ENCODE measurements at places on chromosomes 2 and 18. TPM values are rescaled to one million over a fixed set of nuclear protein-coding genes. Genes with fewer than 3 reads are reported as not detected.

- DNase-seq = no peak
These were observed 124.0 kb downstream of the TMEM200C start for GRCh38 chr18:5771343-5771742.

- peak; percentile 54 for DNase-seq
These were observed 528 bp upstream of the PCGF1 start for GRCh38 chr2:74507926-74508520.

DNA sequence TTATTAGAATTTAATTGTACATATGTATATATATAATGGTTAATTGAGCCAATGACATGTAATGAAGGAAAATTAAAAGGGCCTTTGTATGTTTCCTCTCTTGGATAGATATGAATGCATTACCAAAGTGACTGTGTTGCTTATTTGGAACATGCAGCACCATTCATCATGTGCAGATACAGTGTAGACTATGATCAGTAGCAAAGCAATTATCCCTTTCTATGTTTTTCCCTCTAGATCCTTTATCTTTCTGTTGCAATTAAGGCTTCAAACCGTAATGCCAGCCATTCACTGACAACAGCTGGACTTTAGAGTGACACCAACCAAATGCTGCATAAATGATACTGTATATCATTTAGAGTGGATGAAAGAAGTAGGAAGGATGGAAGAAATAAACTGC is 565.2 kb downstream of the NRXN1 start:
- DNase-seq = no peak

DNA sequence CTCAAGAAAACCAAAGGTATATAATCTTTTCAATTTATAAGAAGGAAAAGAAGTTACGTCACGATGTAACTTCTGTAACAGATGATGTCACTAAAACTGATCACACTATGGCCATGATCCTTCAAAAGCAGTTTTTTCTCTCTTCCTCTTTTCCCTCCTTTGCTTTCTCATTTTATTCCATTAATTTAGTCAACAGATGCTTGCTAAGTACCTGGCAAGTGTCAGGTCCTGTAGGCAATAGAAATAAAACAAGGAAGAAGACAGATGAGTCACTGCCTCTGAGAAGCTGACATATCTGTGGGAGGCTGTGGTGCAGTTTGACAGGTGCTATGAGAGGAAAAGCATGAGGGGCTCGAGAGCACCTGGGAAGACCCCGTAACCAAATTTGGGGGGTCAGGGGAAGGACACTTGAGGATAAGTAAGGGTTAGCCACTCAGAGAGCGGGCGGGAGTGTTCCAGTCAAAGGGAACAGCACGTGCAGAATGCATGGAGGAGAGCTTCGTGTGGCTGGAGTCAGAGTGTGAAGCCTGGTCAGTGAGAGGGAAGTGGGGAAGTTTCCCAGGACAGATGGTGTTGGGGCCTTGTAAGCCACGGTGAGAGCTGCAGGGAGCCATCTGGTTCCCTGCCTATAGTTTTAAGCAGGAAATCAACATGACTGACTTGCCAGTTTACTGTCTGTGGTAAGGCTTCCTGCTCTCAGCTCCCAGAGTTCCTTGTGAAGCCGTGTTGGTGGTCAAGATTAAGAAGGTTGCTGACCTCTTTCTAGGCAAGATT is 198.8 kb upstream of the FOSL2 start:
- DNase-seq = peak; percentile 5

DNA sequence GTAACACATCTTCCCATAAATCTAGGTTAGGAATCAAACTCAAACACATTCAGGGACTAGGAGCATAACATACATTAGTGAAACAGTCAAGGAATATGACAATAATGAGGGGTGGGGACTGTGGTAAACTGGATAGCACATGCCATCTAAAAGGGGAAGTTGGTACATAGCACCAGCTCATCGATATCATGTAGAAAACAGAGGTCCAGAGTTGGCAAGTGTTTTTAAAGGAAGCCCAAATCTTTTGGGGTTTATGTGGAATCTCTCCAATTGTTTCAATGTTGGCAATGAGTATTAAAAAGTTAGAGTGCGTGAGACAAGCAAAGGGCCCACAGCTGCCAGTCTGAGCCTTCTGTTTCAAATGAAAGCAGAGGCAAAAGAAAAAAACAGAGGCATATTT is 24.4 kb downstream of the KLF7 start:
- DNase-seq = no peak

Gene IL18RAP
- total RNA-seq = 6.0 TPM

Gene KLHL41
- total RNA-seq = 0.34 TPM

DNA sequence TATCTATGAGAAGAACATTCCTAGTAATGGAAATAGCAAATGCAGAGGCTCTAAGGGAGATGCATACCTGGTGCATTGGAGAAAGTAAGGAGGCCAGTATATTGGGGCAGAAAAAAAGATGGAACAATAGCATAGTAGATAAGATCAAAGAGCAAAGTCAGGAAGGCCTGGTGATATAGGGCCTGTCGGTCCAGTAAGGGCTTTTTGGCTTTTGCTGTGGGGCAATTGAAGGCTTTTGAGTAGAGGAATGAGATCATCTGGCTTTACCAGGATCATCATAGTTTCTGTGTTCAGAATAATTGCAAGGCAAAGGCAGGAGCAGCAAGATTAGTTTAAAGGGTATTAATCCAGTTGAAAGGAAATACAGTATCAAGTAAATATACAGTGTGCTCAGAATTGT is 111.8 kb downstream of the EHBP1 start:
- DNase-seq = no peak

DNA sequence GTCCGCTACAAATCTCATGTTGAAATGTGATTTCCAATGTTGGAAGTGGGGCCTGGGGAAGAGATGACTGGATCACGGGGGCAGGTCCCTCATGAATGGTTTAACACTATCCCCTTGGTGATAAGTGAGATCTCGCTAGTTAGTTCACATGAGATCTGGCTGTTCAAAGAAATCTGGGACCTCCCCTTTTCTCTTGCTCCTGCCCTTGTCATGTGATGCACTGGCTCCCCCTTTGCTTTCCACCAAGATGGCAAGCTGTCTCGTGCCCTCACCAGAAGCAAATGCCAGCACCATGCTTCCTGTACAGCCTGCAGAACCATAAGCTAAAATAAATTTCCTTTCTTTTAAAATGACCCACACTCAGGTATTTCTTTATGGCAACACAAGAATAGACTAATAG is 57.3 kb upstream of the C2orf15 start:
- no peak for DNase-seq

GRCh38 chr2:235504441-235505180 is 10.8 kb downstream of the AGAP1 start:
- no peak for DNase-seq

- no peak for DNase-seq
These were observed 35.6 kb downstream of the RPE start for GRCh38 chr2:210038078-210038477.

DNA sequence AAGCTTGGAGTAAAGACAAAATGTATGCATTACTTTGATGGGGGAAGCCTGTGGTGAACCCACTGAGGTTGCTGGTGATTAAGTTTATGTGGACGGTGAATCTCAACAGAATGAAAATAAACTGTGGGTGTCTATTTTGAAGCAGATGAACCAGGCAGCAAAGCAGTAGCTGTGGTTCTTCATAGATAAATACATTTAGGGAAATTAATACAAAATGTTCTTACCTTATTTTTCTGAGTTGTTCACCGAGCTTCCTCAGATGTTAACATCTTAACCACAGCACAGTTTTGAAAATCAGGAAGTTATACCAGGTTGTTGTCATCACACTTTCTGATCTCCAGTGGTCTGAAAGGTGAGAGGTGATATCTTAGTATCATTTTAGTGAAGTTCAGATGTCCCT is 53.9 kb downstream of the NCK2 start:
- peak; percentile 85 for DNase-seq

Gene DOK6
- not detected for total RNA-seq

DNA sequence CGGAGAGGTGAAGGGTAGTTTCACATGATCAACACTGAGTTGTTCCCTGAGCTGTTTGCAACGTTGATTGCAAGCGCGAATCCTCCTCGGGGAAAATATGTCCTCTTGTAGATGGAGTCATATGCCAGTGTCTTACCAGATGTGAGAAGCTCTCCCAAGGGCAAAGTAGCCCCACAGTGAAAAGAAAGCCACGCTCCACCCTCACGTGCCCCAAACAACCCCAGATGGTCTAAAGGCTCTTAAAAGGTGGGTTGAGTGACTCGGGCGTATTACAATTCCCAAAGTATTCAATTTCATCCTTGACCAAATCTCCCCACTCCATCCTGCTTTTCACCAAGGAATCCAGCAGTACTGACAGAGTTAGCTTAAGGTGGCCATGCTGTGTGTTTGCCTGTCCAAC is 332.1 kb upstream of the SOX11 start:
- no peak for DNase-seq

Gene SPEG
- total RNA-seq = 2.1 TPM

- DNase-seq = peak; percentile 45
These were observed 51.4 kb downstream of the ZFP36L2 start for GRCh38 chr2:43175020-43175441.

Gene MDH1B
- total RNA-seq = 0.56 TPM

Gene TSGA10
- total RNA-seq = 8.6 TPM

Gene ITGA6
- total RNA-seq = 7.9 TPM

DNA sequence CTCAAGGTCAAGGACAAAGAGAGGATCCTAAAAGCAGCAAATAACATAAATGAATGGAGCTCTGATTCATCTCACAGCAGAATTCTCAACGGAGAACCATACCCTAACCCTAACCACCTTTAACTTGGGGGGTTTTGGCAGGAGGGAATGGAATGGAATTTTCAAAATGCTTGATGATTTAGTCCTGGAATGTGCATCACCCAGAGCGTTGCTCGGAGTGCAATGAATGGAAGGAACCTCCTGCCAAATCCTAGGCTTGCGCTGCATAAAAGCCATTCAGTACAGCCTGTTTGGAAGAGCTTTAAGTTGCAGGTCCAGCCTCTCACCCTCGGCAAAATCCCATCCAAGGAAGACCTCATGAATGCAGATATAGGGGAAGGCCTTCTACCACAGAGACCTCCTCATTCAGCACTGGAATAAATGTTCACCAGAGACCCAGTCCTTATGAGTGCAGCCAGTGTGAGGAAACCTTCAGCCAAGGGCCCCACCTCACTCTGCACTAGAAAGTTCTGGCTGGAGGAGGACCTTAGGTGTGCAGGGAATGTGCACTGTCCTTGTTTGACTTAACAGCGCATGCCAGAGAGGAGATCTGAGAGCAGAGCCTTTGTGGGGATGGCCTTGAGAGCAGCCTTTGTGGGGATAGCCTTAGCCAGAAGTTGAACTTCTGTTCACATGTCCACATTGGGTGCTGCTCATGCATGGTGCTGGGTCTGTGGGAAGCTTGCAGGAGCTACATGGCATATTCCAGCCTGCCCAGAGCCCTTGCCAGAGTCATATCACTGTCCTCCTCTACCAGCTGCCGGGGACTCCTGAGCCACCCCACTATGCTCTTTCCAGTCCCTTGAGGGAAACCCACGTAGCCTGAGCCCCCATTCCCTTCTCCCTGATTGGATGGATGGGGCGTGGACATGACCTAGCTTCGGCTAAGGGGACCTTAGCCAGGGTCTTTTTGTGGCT is 30.5 kb downstream of the ASB1 start:
- DNase-seq = no peak

Gene G6PC2
- not detected for total RNA-seq

Measured in activated CD8-positive, alpha-beta T cell treated with anti-CD3 and anti-CD28 coated beads for 36 hours (primary cell).